Motor neuron (in vitro differentiated cells): ENCODE measurements at places on chromosomes 1 and 21. TPM values are rescaled to one million over a fixed set of nuclear protein-coding genes. Genes with fewer than 3 reads are reported as not detected.

DNA sequence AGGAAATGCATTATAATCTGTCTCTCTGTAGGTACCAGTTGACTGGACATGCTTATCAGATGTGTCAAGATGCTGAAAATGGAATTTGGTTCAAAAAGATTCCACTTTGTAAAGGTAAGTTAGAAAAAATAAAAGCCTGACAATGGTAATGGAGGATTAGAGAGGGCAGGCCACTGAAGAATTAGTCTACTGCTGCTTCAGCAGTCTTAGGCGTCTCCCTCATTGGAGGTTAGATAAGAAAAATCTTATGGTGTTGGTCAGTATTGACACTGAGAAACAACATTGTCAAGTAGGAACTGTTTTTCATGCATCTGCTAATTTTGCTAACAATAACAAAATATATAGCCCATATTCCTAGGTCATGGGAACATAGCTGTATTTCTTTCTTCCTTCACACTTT, 20.1 kb downstream of the CR2 start:
- ATAC-seq = no peak

GRCh38 chr1:66519992-66520391, 14.0 kb upstream of the SGIP1 start:
- ATAC-seq = no peak

- no peak for ATAC-seq
These were observed 403.0 kb upstream of the USP24 start for GRCh38 chr1:55618199-55618598.

GRCh38 chr1:29282924-29283803, 46.8 kb downstream of the PTPRU start:
- peak; percentile 77 for ATAC-seq

DNA sequence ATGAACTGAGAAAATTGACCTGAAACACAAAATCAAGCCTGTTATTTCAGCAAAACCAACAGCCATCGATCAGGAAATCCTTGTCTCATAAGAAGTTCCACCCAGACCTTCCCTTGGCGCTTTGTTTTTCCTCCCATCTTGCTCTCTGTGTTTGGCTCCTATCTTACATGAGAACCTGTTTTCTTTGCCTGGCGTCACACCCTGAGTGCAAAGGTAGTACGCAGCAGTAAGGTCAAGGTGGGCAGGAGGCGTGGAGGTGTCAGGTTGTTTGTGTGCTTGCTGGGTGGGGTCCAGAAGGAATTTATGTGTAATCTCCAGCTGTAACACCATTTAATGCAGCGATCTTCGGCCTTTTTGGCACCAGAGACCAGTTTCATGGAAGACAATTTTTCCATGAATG, 50.5 kb downstream of the C1orf21 start:
- ATAC-seq = no peak

- no peak for ATAC-seq
These were observed 69.1 kb downstream of the COLGALT2 start for GRCh38 chr1:183968386-183968785.

DNA sequence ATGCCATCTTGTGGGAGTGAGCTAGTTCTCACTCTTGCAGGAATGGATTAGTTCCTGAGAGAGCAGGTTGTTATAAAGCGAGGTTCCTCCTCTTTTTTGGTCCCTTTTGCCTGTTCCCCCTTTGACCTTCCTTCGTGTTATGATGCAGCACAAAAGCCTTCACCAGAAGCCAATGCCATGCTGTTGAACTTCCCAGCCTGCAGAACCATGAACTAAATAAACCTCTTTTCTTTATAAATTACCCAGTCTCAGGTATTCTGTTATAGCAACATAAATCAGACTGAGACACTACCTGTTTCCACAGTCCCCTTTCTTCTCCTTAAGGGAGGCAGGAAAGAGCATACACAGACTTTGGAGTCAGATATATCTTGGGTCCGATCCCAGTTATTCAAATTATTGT, 25.6 kb downstream of the DISP3 start:
- no peak for ATAC-seq

GRCh38 chr1:161071886-161072371, 2.2 kb upstream of the ARHGAP30 start:
- ATAC-seq = peak; percentile 47

DNA sequence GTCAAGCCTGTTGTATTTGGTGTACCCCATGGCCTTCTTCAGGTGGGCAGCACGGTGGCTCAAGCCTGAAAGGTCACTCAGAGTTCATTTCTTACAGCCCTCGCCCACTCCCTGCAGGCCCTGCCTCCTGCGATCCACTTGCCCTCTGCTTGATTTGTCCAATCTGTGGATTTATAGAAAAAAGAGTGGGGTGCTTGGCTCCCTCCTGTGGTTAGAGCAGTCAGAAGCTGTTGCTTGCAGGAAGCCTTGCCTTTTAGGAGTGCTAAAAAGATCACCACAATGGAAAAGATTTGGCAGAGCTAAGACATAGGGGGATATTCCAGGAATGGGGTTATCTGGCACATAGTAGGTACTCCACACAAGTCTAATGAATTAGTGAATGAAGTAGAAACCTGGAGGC, 108.0 kb upstream of the TRABD2B start:
- no peak for ATAC-seq

- ATAC-seq = no peak
These were observed 31.4 kb downstream of the GNG12 start for GRCh38 chr1:67801903-67802302.

GRCh38 chr1:64229307-64229706, 25.9 kb downstream of the UBE2U start:
- ATAC-seq = no peak

DNA sequence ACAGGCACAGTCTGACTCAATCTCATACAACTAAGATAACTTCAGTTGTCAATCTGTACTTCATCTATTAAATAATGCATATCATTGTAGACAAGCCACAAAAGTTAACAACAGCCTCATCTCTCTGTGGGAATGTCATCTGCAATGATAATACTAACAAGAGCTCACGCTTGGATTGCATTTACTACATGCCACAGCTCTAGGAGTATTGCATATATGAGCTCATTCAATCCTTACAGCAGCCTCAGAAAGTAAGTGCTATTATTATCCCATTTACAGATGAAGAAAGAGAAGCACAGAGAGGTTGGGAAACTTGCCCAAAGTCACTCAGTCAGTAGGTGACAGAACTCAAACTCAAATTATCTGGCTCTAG, 105.7 kb upstream of the GUCA2B start:
- ATAC-seq = no peak

- peak; percentile 72 for ATAC-seq
These were observed 22.6 kb upstream of the FAM89A start for GRCh38 chr1:231062500-231063270.

DNA sequence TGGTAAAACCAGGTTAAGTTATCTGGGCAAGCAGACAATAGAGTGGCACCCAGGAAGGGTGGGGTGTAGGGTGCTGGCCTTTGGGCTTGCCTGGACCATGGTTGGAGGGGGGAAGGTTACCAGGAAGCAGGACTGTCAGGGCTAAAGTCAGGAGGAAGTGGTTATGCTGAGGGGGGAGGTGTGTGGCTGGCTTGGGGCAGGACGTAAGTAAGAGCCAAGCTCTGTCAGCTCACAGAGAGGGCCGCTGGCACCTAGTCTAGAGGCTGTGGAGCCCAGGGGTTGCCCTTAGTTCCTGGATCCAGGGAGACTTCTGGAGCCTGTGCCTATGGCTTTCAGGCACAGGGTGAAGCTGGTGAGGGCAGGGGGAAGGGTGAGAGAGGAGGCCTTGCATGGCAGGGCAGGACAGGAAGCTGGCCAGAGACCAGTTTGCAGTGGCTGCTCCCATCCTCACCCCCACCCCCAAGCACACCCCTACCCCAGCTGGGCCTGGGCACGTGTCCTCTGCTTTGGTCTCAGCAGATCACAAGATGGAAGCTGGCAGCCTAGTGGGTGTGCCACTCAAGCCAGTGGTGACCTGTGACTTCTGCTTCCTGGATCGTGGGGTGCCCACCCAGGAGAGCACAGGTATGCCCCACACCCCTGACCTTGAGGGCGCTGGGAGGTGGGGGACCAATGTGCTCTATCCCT, 20.5 kb upstream of the SMYD3 start:
- ATAC-seq = no peak

GRCh38 chr1:240027059-240027462, 64.6 kb upstream of the FMN2 start:
- peak; percentile 76 for ATAC-seq

GRCh38 chr1:113320272-113320671, 70.0 kb upstream of the MAGI3 start:
- ATAC-seq = no peak

DNA sequence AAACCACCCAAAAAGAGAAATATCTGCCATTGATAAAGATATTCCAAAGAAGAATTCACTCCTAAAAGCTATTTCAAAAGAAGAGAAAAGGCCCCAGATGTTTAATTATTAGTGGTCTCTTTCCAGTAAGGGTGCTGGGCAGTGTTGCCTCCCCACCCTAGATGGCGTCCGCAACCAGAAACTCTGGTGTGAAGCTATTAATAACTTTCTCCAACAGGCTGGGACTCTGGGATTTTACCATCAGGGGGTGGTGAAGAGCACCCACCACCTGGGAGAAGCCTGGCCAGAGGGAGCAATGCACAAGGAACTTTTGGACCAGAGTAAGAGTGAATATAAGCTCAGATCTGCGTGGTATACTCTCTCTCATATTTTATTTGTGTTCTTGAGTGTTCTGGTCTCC, 115.4 kb upstream of the TIAM1 start:
- ATAC-seq = peak; percentile 71

GRCh38 chr1:14613926-14614325, 15.4 kb downstream of the KAZN start:
- ATAC-seq = peak; percentile 60

DNA sequence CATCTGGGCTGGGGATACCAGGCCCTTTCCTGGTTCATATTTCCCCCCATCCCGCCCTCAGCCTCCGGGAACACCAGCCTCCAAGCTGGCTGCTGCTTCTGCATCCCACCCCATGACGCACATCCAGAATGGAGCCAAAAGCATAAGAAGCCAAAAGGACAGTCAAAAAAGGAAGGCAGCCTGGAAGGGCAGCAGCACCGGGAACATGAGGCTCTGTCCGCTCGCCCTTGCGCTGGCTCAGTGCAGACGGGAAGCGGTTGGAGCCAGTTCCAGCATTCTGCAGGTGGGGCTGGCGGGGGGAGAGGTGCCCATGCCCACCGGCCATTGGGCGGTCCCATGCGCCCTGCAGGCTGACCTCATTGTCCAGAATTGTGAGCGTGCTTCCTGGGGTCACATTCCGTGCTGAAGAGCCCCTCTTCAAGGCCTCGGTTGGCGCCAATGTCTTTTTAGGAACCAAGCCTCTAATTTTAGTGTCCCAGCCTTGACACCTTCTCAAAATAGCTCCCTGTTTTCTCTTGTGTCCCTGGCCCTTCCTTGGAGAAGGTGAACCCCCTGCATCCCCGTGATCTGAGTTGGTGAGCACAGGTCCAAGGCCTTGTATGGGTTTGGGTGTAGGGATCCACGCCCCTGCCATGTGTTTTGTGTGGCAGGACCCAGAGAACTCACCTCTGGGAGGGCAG, 28.4 kb upstream of the NPPB start:
- ATAC-seq = no peak

The MX2 gene
- 0.82 and 1.4 TPM in 2 replicates for total RNA-seq

The WNT2B gene
- 2.3 and 3.5 TPM in 2 replicates for total RNA-seq

The MPZ gene
- total RNA-seq = 4.6 and 8.7 TPM in 2 replicates

The SORT1 gene
- total RNA-seq = 25.1 and 30.3 TPM in 2 replicates

The OPRD1 gene
- total RNA-seq = 0.18 and 0.21 TPM in 2 replicates

The NBPF6 gene
- total RNA-seq = not detected in 2 replicates

The UFC1 gene
- total RNA-seq = 107 TPM in 2 replicates
